Left lung (tissue), 14 donors: ENCODE measurements at places on chromosomes 12 and 14. TPM values are rescaled to one million over a fixed set of nuclear protein-coding genes. Genes with fewer than 3 reads are reported as not detected.

Gene NUDT14
- total RNA-seq, result 52.5 TPM

Gene RPL10L
- not detected for total RNA-seq

Gene POTEG
- total RNA-seq, result not detected

Gene GALNT16
- 2.4 TPM for total RNA-seq

Gene IQSEC3
- total RNA-seq, result 0.64 TPM

Gene KRT6A
- total RNA-seq, result 24.4 TPM

Gene SLC39A5
- 0.29 TPM for total RNA-seq

Gene WNT1
- total RNA-seq, result not detected

Gene LUM
- total RNA-seq, result 1,088 TPM

Gene LRFN5
- total RNA-seq, result 2.3 TPM

Gene CPM
- total RNA-seq, result 194 TPM

- DNase-seq, result no peak
- no peak overlapping the region for H3K4me3 ChIP-seq
- no peaks in the 10 kb centered on the region for H3K36me3 ChIP-seq
- H3K27ac ChIP-seq, result no peak overlapping the region
These were observed 55.7 kb downstream of the TMX1 start for GRCh38 chr14:51295646-51296263.

DNA sequence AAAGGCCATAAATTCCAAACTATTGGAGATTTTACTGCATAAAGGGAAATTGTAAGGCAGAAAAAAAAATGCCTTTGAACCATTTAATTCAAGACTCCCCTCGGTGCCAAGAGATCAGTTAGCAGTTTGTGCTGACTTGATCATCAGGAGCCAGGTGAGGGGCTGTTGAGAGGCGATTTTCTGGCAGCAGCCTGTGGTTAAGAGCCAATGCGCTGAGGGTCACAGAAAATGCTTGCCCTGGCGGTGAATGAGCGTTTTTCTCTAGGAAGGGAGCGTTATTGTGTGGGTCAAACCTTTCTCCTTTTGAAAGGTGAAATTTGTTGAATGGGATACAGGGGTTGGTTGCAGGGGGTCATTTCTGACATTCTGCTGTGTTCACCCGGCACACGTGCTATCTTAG is 4.7 kb downstream of the SRRM4 start:
- H3K36me3 ChIP-seq, result no peaks in the 10 kb centered on the region
- H3K4me1 ChIP-seq, result no peaks in the 10 kb centered on the region
- no peak overlapping the region for H3K27ac ChIP-seq
- H3K4me3 ChIP-seq, result no peak overlapping the region
- no peak for DNase-seq
- H3K27me3 ChIP-seq, result peaks cover 13% of the 10 kb centered on the region

DNA sequence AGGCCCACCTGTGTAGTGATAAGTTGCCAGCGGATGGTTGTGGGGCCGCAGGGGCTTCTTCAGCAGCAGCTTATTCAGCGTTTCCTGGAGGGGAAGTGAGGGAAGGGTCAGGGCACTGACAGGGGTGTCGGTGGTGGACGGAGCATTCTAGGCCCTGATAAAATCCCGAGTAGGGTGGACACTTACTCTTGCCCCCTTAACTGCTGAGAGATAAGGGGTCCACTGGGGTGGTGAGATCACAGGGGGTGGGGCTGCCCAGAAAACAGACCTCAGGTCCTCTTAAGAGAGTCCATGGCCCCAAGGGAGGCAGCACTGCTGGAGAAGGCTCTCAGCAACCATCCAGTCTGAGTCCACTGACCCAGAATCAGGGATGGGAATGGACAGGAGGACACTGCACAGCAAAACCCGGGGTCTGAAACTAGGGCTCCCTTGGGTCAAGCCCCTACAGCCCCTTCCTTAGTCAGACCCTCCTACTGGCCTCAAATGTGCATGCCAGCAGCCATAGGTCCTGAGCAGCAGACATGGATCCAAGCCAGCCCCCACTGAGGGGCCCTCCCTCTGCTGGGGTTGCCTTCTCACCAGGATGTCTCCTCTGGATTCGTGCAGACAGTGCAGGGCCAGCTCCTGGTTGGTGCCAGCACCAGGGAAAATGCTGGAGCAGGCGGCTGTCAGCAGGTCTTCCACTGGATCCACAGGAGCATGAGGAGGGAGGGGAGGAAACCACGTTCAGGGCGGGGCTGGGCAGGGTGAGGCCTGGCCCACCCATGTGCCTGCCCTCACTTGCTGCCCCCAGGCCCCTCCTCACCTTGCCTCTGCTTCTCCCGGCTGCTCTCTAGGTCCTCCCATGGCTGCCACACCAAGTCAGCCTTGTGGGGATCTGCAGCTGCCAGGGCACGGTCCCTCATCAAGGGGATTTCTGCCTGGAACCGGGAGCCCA is 12.1 kb upstream of the PNMA1 start:
- H3K36me3 ChIP-seq, result peaks cover 82% of the 10 kb centered on the region
- no peak overlapping the region for H3K27ac ChIP-seq
- no peak overlapping the region for H3K4me3 ChIP-seq
- no peaks in the 10 kb centered on the region for H3K27me3 ChIP-seq
- DNase-seq, result no peak

GRCh38 chr12:53187145-53187899 is 6.6 kb upstream of the CSAD start:
- no peaks in the 10 kb centered on the region for H3K27me3 ChIP-seq
- H3K36me3 ChIP-seq, result peaks cover 91% of the 10 kb centered on the region
- H3K4me1 ChIP-seq, result peaks cover 27% of the 10 kb centered on the region
- H3K4me3 ChIP-seq, result no peak overlapping the region

- no peak for DNase-seq
- H3K27me3 ChIP-seq, result no peaks in the 10 kb centered on the region
- peaks cover 16% of the 10 kb centered on the region for H3K4me1 ChIP-seq
- H3K27ac ChIP-seq, result no peak overlapping the region
- no peak overlapping the region for H3K4me3 ChIP-seq
These were observed 32.6 kb downstream of the PPP2R5E start for GRCh38 chr14:63510538-63510937.

DNA sequence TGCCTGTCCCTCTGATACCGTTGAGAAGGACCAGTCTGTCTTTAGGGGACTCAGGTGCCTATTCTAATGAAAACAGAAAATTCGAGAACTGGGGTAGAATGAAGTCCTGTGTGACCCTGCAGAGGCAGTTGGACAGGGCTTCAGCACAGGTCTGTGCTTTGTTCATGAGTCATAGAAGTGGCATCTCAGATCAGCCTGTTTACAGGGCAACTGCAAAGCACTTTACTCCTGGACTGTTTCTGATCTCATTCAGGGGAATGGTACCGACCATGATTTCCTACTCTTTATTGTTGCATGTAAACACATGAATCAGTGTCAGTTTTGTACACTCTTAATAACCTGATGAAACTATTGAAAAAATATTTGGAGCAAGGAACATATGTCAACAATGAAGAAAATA is 1517.0 kb downstream of the AACS start:
- H3K36me3 ChIP-seq, result no peaks in the 10 kb centered on the region
- no peak overlapping the region for H3K27ac ChIP-seq
- H3K4me3 ChIP-seq, result no peak overlapping the region

GRCh38 chr14:52299692-52300278 is 14.3 kb upstream of the PTGER2 start:
- H3K36me3 ChIP-seq, result no peaks in the 10 kb centered on the region
- no peak overlapping the region for H3K27ac ChIP-seq
- H3K4me3 ChIP-seq, result no peak overlapping the region
- H3K4me1 ChIP-seq, result peaks cover 8% of the 10 kb centered on the region
- DNase-seq, result no peak

- DNase-seq, result no peak
- H3K27ac ChIP-seq, result no peak overlapping the region
- H3K4me1 ChIP-seq, result no peaks in the 10 kb centered on the region
- no peaks in the 10 kb centered on the region for H3K27me3 ChIP-seq
- no peaks in the 10 kb centered on the region for H3K36me3 ChIP-seq
These were observed 203.6 kb downstream of the NOVA1 start for GRCh38 chr14:26394150-26394810.

- peaks cover 25% of the 10 kb centered on the region for H3K27me3 ChIP-seq
- no peaks in the 10 kb centered on the region for H3K4me1 ChIP-seq
- H3K27ac ChIP-seq, result no peak overlapping the region
- DNase-seq, result no peak
- no peak overlapping the region for H3K4me3 ChIP-seq
These were observed 5.7 kb downstream of the DPF3 start for GRCh38 chr14:72888192-72888591.

GRCh38 chr14:102717276-102717675 is 60.0 kb upstream of the TRAF3 start:
- no peaks in the 10 kb centered on the region for H3K27me3 ChIP-seq
- no peaks in the 10 kb centered on the region for H3K4me1 ChIP-seq

DNA sequence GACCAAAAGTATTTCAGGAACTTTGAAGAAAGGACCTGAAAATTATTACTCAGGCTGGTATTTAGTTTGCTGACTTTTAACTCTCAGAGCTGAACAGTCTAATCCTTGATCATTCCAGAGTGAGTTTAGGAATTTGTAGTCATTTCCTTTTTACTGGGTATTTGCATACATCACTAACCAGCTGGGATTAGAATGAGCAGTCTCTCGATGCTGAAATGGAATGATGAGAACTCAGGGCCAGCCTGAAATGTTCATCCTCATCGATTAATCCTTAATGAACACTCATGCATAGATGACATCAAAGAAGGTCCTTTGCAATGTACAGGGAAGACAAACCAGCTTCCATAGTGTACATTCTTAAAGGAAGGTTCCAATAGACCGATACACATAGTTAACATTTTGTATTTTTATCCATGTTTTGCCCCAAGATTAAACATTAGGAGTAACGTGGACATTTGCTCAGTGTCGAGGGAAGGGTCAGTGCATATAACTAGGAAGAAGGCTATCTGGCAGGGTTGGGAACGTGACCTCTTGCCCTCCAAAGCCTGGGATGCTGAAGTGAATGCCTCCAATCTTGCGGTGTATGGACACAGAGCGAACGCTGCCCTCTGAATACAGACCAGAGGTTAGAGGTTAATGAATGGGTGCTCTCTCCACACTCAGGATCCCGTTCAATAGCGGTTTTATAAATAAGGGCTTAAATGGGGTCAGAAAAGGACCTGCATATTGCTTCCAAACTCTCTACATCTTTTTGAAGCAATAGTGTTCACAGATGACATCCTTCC is 14.5 kb downstream of the FBXL14 start:
- H3K27ac ChIP-seq, result no peak overlapping the region
- H3K4me1 ChIP-seq, result peaks cover 20% of the 10 kb centered on the region
- no peaks in the 10 kb centered on the region for H3K27me3 ChIP-seq
- no peaks in the 10 kb centered on the region for H3K36me3 ChIP-seq

DNA sequence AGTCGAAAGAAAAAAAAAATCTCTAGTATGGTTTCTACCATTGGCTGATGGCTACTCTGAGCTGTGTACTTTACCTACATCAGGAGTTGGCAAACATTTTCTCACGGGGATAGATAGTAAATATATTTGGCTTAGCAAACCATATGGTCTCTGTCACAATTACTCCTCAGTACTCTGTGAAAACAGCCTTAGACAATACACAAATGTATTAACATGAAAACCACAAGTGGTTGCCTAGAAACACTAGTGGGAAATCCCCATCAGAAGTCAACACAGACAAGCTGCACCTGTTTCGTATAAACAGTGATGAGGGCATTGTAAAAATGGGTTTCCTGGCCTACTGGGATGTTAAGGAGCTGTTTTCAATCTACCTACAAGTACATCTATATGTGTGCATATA is 84.6 kb upstream of the NAV3 start:
- no peaks in the 10 kb centered on the region for H3K27me3 ChIP-seq
- no peak overlapping the region for H3K27ac ChIP-seq
- no peak overlapping the region for H3K4me3 ChIP-seq

GRCh38 chr12:50715174-50715573 is 48.7 kb upstream of the ATF1 start:
- no peak overlapping the region for H3K4me3 ChIP-seq
- H3K4me1 ChIP-seq, result no peaks in the 10 kb centered on the region
- H3K36me3 ChIP-seq, result peaks cover 94% of the 10 kb centered on the region
- no peak overlapping the region for H3K27ac ChIP-seq
- no peak for DNase-seq

DNA sequence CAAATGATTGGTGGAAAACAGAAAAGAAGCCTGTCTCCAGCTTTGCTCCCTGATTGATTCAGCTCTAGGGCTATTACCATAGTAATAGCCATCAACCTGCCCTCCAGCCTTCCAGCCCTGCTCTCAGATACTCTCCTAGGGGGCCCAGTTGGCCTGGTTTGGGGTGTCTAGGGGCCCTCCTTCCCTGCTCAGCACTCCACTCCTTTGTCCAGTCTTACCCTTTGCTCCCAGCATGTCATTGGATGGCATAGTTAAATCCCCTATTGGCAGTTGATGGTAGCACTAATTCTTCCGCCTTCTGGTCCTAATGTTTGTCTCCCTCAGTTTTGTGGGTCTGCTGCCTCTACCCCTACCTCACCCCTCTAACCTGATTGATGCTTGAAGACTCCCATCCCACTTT is 175.4 kb upstream of the PELI2 start:
- no peaks in the 10 kb centered on the region for H3K27me3 ChIP-seq
- no peak for DNase-seq
- H3K4me1 ChIP-seq, result no peaks in the 10 kb centered on the region
- H3K36me3 ChIP-seq, result no peaks in the 10 kb centered on the region

DNA sequence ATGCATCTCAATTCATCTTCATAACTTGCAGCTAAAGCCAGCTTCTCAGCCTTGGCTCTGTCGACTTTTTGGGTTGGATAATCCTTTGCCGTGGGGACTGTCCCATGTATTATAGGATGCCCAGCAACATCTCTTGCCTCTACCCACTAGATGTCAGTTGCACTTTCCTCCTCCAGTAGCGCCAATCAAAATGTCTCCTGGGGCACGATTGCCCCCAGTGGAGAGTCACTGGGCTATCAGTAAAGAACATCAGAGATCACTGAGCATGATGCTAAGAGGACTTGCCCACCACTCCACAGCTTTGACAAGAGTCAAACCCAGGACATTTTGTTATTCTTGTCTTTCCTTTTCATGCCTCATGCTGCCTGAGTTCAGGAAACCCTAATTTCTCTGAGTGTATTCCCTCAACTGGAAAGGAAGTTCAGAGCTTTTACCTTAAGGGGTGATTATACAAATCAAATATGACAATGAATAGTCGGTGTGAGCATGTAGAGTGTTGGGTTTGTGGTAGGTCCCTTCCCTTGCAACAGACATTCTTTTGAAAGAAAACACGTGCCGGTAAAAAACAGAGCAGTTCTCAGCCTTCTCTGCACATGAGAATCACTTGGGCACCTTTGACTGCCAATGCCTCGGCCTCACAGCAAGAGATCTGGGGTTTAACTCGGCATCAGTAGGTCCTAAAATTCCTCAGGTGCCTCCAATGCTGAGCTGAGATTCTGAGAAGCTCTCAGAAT is 980.6 kb downstream of the VRK1 start:
- no peaks in the 10 kb centered on the region for H3K36me3 ChIP-seq
- H3K27ac ChIP-seq, result no peak overlapping the region
- DNase-seq, result no peak
- no peaks in the 10 kb centered on the region for H3K4me1 ChIP-seq
- no peaks in the 10 kb centered on the region for H3K27me3 ChIP-seq
- H3K4me3 ChIP-seq, result no peak overlapping the region

- H3K4me3 ChIP-seq, result no peak overlapping the region
- H3K4me1 ChIP-seq, result no peaks in the 10 kb centered on the region
- no peaks in the 10 kb centered on the region for H3K27me3 ChIP-seq
- no peak overlapping the region for H3K27ac ChIP-seq
- DNase-seq, result no peak
- H3K36me3 ChIP-seq, result no peaks in the 10 kb centered on the region
These were observed 71.2 kb upstream of the COCH start for GRCh38 chr14:30803185-30803584.
